ENCODE measurements at places on chromosomes 2 and 18. TPM values are rescaled to one million over a fixed set of nuclear protein-coding genes. Genes with fewer than 3 reads are reported as not detected.

GRCh38 chr18:56383349-56383748, 255.0 kb downstream of the TXNL1 start:
- no peak for DNase-seq

- DNase-seq: no peak
Observed at GRCh38 chr2:72570413-72570812, 255.4 kb downstream of the EXOC6B start.

DNA sequence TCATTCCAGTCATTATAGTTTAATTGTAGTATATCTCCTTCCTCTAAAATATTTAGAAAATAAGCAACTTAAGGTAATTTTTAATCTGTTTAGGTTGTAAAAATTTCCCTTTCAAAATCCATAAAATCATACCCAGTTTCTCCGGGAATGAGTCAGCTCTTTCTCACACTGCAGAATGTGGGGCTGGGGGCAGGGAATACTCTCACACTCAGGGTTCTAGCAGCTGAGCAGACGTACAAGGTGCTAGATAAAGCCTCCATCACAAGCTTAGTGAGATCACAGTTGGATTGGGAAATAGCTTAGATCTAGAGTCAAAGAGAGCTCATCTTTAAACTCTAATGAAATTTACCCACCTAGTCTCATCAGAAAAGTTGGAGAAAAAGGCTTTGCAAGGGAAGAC, 79.9 kb upstream of the FAM237A start:
- DNase-seq: no peak

C18orf54 gene
- 9.8 TPM for total RNA-seq

CNGA3 gene
- not detected for total RNA-seq

All from SJCRH30 (cell line).